Neuronal stem cell (in vitro differentiated cells): ENCODE measurements at places on chromosomes 7 and 10.

DNA sequence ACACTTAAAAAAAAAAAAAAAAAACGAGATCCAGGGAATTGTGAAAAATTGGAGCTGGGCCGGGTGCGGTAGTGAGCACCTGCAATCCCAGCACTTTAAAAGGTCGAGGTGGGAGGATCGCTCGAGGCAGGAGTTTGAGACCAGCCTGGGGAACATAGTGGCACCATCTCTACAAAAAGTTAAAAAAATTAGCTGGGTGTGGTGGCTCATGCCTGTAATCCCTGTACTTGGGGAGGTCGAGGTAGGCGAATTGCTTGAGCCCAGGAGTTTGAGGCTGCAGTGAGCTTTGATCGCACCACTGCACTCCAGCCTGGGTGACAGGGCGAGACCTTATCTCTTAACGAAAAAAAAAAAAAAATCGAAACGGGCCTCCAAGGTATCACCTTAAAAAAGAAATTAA, 2.0 kb downstream of the CLDN4 start:
- no peak for DNase-seq

GRCh38 chr10:109737626-109738025, 185.7 kb downstream of the XPNPEP1 start:
- DNase-seq = no peak

DNA sequence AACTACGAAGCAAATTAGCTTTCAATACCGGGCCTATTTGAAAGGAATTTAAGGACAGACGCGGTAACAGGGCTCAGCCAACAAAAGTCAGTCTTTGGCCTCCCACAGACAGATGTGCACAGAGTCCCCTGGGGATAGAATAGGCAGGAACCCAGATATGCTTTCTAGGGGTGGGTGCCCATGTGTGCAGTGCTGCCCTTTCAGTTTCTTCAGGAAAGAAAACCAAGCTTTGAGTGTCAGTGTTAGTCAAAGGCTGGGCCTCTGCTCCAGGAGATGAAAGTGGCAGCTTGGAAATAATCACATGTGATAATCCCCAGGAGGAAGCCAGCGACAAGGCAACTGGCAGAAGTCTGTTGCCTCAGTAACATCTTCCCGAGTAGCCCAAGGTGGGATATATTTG, 43.8 kb upstream of the CSTF2T start:
- no peak for DNase-seq

GRCh38 chr10:14409247-14409646, 78.5 kb upstream of the FRMD4A start:
- DNase-seq = no peak

- no peak for DNase-seq
Observed at GRCh38 chr7:76408121-76408560, 1.4 kb downstream of the SSC4D start.
